ENCODE measurements at places on chromosomes 4 and X. TPM values are rescaled to one million over a fixed set of nuclear protein-coding genes. Genes with fewer than 3 reads are reported as not detected.

The SUPT20HL1 gene
- under 0.01 TPM for total RNA-seq

The SLC6A14 gene
- 31.3 TPM for total RNA-seq

The LAMTOR3 gene
- 64.2 TPM for total RNA-seq

The MAGEB1 gene
- total RNA-seq, result not detected

The HHIP gene
- not detected for total RNA-seq

The DCAF12L1 gene
- not detected for total RNA-seq

The ZNF157 gene
- not detected for total RNA-seq

The ELOVL6 gene
- 9.2 TPM for total RNA-seq

The VCX3B gene
- total RNA-seq, result 0.26 TPM

The TMPRSS11F gene
- 2.3 TPM for total RNA-seq

The ASB11 gene
- total RNA-seq, result not detected

The ADH1A gene
- not detected for total RNA-seq

The FAM133A gene
- total RNA-seq, result not detected

The CXCL11 gene
- total RNA-seq, result not detected

The ADH1C gene
- total RNA-seq, result not detected

All from bronchial epithelial cell (primary cell).